Calu3 (cell line): ENCODE measurements at places on chromosomes 4 and X. TPM values are rescaled to one million over a fixed set of nuclear protein-coding genes. Genes with fewer than 3 reads are reported as not detected.

- no peak overlapping the region for H3K27ac ChIP-seq
- no peaks in the 10 kb centered on the region for H3K36me3 ChIP-seq
- H3K27me3 ChIP-seq = no peaks in the 10 kb centered on the region
- no peak for DNase-seq
These were observed 138.0 kb upstream of the BOD1L1 start for GRCh38 chr4:13765539-13765938.

- no peak overlapping the region for H3K4me3 ChIP-seq
- peaks cover 11% of the 10 kb centered on the region for H3K27me3 ChIP-seq
- H3K4me1 ChIP-seq = no peaks in the 10 kb centered on the region
- no peak for DNase-seq
These were observed 78.0 kb upstream of the CLNK start for GRCh38 chr4:10762561-10762960.

Gene CDS1
- 18.8 and 22.4 TPM in 2 replicates for total RNA-seq

Gene HMX1
- total RNA-seq = not detected in 2 replicates

DNA sequence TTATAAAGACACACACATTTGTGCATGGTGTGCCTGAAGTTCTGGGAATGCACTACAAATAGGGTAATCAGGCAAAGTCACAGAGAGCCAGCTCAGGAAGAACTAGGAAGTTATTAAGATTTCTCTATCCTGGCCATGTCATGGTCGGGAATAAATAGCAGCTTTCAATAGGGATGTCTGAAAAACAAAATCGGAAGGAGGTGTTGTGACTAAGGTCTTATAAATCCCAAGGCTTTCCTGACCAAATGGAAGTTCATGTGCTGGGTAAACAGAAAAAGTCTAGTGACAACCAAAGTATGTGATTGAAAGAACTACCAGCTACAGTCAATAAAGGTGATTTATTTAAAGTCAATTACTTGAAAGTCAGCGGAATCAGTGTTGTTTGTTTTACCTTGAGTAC lies 262.5 kb upstream of the HS3ST1 start:
- no peaks in the 10 kb centered on the region for H3K4me1 ChIP-seq
- no peak overlapping the region for H3K27ac ChIP-seq
- H3K4me3 ChIP-seq = no peak overlapping the region
- H3K27me3 ChIP-seq = no peaks in the 10 kb centered on the region

Gene CT45A1
- not detected in 2 replicates for total RNA-seq

Gene UGT2A1
- total RNA-seq = not detected in 2 replicates
